ENCODE measurements at places on chromosomes 12 and 14.
A peak's percentile ranks its signal among the peaks of the same experiment; 100 is the strongest.

- no peak for DNase-seq
Measured at GRCh38 chr12:3141339-3142321, 64.5 kb downstream of the TSPAN9 start.

DNA sequence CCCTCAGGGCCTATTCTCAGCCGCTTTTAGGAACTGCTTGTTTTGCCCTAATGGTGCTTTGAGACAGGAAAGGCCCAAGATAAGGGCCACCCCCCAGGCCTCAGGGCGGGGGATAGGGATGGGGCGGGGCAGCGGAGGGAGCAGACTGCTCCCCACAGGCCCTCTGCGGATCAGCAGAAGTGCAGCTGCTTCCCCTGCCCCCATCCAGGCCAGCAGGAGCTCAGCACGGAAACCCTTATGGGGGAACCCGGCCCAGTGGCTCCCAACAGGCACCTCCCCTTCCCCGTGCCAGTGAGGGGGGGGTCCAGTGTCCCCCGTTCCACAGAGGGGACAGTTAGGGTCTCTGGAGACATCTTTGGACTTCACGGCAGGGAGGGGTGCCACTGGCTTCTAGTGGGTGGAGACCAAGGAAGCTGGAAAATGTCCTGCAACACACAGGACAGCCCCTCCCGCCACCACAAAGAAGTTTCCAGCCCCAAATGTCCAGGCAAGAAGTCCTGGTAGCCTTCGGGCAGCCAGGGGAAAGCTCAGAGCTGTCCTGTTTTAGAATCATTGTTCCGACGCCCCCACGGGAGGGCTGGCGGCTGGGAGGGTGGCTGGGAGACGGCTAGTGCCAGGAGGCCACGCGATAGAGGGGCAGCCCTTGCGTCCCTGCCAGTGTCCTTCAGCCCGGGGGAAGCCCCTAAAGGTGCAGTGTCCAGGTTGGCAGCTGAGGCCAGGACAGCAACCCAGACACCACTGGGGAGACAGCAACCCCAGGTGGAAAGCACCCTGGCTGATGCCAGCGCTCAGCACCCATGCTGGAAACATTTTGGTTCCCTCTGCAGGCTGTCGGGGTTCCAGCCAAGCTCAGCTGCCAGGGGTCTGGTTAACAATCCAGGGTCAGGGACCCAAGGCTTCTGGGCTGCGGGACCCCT lies 10.4 kb upstream of the GPR132 start:
- no peak for DNase-seq

- DNase-seq: no peak
Measured at GRCh38 chr12:82383930-82384552, 25.7 kb downstream of the METTL25 start.

DNA sequence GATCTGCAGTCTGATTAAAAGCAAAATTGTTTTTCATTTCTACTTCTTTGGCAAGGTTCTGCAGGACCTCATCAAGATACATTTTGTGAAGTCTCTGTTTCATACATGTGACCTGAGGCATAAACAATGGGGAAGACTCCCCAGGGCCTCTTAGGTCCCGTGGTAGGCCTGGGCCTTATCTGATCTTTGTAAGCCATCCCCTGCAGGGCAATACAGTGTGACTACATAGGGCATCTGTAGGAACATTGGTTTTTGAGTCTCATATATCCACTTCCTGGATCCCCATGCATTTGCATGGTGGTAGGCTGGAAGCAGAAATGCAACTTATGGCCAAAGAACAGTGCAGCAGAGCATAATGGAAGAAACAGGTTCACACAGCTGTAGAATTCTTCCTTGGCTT lies 6.0 kb downstream of the FAR2 start:
- no peak for DNase-seq

- no peak for DNase-seq
Measured at GRCh38 chr12:47868041-47868440, 36.8 kb downstream of the VDR start.

DNA sequence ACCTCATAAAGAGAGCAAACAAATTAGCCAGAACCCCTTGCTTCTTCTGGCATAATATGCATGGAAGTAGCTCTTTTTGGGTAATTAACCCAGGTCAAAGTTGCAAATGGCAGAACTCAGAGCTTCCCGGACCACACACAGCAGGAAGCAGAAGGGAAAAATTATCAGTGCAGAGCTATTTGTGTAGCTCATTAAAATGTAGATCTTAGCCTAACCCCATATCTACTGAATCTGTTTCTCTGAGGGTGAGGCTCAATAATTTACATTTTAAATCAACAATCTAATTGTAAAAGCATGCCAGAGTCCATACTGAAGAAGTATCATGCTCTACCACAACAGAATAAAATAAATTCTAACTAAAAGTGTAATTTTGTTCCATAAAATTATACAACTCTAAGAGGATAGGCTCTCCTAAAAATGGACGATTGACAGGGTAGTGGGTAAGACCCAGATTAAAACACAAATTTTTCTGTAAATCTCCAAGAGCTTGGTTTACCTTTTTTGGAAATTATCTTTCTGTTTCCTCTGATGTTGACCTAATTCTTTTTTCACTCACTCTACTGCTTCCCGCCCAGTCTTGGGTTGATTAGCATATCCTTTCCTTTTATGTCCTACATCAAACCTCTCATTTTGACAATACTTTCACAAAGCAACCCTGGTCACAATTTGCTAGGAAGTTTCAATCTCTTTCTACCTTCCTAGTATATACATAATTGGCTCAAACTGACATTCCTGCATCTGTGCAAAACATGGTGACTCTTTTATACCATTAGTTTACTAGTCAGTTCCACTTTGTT lies 213.3 kb upstream of the SLC16A7 start:
- DNase-seq: no peak

DNA sequence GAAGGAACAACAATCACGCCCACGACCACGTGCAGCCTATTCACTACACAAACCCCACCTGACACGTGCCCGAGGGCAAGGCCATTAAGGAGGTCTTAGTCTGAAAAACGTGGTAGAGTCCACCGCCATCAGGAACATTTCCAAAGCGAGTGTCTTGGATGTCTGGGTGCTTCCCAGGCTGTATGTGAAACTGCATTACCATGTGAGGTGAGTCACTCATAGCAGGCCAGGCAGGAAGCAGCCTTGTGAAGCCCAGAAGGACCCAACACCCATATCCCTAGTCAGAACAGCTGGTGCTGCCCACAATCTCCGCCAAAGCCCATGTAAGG lies 3.3 kb upstream of the KRT79 start:
- DNase-seq: no peak

GRCh38 chr14:80491131-80491530 lies 279.8 kb upstream of the DIO2 start:
- no peak for DNase-seq

GRCh38 chr12:93018610-93019009 lies 89.5 kb upstream of the EEA1 start:
- no peak for DNase-seq

DNA sequence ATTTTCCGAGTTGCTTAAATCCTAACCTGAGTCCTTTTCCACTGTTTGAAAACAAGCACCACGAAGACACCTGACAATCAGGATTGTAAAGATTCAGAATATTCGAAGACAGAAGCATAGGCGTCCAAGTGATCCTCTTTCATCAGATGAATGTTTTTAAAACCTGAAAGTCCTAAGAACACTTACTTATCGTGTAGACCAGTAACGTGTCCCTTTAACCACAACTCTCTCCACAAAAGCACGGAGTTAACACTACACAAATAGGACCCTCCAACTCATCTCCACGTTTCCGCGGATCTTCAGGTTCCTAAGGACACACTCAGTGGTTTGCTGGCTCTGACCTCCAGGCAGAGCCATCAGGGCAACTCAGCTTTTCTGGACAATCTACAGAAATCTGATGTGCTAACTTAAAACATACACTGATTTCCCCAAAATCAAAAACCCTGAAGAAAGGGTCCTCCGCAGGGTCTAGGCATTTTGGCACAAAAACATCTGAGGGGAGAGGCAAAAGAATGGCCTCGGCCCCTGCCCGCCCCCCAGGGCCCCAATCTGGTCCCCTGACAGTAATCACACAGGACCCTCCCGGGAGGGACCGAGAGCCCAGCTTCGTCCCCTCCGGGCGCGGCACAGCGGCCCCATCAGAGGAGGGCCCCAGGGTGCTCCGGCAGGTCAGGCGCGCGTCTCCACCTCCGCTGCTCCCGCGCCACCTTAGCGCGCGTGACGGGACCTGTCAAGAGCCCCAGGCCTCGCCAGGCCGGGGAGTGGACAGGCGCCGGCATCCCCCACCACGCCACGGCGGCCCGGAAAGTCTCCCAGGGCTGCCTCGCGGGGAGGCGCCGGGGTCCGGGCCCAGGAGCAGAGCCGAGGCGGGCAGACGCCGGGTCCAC lies 925 bp downstream of the DICER1 start:
- DNase-seq: no peak

DNA sequence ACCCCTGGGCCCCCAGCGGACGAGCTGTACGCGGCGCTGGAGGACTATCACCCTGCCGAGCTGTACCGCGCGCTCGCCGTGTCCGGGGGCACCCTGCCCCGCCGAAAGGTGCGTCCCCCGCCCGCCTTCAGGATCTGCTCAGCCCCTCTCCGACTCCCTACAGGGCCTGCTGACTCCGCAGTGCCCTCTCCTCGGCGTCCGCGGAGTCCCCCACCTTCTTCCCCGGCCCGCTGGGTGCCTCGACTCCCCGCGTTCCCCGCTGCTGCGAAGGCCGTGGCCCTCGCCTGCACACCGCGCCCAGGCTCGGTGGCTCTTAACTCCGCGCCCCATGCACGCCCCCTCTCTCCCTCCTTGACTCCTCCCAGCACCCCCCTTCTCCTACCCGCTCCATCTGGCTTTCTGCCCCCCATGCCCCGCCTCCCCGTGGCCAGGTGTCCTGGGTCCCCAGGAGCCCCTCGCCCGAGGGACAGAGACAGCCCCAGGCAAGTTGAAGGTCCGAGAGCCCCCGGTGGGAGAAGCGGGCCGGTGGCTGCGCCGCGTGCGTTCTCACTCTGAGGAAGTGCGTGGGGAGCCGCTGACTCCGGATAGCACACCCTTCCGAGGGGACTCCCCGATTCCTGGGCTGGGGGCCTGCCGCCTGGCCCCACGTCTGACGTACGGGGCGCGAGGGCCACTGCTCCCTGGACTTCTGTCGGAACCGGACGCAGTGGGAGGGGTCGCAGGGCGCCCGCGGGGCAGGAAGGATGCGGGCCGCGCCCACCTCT lies 594 bp downstream of the TAMALIN start:
- peak; percentile 42 for DNase-seq

- no peak for DNase-seq
Measured at GRCh38 chr12:65209655-65210043, 40.3 kb downstream of the LEMD3 start.

DNA sequence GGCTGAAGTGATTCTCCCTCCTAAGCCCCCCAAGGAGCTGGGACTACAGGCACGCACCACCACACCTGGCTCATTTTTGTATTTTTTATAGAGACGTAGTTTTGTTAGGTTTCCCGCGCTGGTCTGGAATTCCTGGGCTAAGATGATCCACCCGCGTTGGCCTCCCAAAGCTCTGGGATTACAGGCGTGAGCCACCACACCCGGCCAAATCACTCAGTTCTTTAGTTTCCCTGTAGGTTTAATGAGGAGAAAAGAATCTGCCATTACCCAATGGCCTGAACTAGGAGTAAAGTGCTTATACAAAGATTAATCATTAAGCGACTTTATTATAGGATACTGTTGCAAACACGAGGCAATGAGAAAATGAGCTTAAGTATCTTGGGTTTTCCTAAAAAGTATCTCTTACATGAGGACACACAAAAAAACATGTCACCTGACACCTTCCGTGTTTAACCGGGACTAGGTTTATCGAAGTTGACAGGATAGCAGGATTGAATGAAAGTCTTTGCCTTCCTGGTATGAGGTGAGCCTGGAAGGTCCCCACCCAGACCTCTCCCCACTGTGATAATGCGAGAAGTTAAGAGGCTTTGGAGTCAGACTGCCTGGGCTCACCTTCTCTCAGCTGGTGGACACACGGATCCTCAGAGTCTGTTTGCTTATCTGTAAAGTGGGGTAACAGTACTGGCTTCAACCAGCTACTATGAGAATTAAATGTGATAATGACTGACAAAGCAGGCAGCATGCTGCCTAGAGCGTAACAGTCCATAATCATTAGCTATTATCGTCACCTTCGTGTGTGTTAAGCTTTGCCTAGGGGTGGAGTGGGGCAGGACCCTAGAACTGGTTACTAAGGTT lies 133.5 kb upstream of the KRAS start:
- DNase-seq: no peak

DNA sequence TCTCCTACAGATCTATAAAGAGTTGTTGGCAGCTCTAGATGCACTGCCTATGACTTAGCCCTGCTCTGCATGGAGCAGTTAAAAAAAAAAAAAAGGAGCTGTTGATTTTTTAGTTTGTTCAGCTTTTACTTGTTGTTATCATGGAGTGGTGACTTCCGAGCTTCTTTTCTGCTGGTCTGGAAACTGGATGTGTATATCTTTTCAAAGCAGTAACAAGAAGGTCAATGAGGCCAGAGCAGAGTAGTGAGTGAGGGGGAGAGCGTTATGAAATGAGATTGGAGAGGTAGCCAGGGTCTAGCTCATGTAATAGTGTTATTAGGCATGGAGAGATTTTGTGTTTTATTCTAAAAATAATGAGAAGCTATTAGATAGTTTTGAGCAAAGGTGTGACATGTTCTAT lies 13.2 kb upstream of the TUBA1B start:
- DNase-seq: no peak

DNA sequence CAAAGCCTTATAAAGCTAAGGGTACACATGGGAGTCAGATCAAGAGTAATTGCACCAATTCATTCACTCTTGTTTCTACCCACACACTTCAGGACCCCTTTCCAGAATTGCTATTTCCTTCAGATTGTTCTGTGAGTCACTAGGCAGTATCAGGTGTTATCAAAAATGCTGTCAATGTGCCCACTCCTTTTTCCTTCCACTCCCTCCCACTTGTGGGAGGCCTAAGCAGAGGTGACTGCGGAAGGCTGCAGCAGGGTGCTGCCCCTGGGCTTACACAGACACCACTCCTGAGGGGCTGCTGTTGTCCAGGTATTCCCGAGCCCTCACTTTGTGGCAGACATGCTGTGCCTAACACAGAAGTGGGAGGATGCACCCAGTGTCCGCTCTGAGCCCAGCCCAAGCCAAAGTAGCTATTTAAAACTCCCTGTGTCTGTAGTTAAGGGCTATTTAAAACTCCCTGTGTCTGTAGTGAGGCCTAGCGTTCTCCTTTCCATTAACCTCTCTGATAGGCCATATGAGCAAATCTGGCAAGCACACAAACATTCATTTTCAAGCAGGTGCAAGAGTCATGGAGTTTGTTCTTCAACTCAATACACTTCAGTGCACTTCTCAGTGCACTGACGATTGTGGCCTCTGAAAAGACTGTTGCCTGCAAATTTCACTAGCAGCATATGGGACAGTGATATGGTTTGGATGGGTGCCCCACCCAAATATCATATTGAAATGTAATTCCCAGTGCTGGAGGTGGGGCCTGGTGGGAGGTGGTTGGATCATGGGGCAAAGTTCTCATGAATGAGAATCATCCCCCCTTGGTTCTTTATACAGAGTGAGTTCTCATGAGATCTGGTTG lies 117.8 kb downstream of the PHLDA1 start:
- DNase-seq: no peak

GRCh38 chr12:49870501-49871262 lies 27.8 kb upstream of the BCDIN3D start:
- no peak for DNase-seq

All from activated gamma-delta T cell (primary cell).